ENCODE measurements at places on chromosomes 4 and X. TPM values are rescaled to one million over a fixed set of nuclear protein-coding genes. Genes with fewer than 3 reads are reported as not detected.

The DSPP gene
- total RNA-seq = not detected

GRCh38 chr4:56683455-56683854 lies 2.4 kb upstream of the HOPX start:
- peaks cover 11% of the 10 kb centered on the region for H3K4me1 ChIP-seq
- H3K4me3 ChIP-seq = no peak overlapping the region
- H3K27me3 ChIP-seq = peaks cover 36% of the 10 kb centered on the region
- DNase-seq = no peak
- H3K27ac ChIP-seq = no peak overlapping the region
- H3K36me3 ChIP-seq = no peaks in the 10 kb centered on the region

The SUPT20HL1 gene
- total RNA-seq = not detected

The KIT gene
- 0.29 TPM for total RNA-seq

The ZCCHC18 gene
- 1.1 TPM for total RNA-seq

GRCh38 chr4:170336238-170336775 lies 246.6 kb upstream of the AADAT start:
- no peak overlapping the region for H3K4me3 ChIP-seq
- H3K4me1 ChIP-seq = no peaks in the 10 kb centered on the region
- DNase-seq = no peak
- H3K27ac ChIP-seq = no peak overlapping the region
- H3K27me3 ChIP-seq = no peaks in the 10 kb centered on the region

- H3K27ac ChIP-seq = no peak overlapping the region
- DNase-seq = peak; percentile 61
- peaks cover 49% of the 10 kb centered on the region for H3K27me3 ChIP-seq
- no peak overlapping the region for H3K4me3 ChIP-seq
- H3K36me3 ChIP-seq = no peaks in the 10 kb centered on the region
- H3K4me1 ChIP-seq = no peaks in the 10 kb centered on the region
These were observed 2.4 kb upstream of the PTCHD1 start for GRCh38 chrX:23332101-23332887.

The SPANXA2 gene
- 0.29 TPM for total RNA-seq

DNA sequence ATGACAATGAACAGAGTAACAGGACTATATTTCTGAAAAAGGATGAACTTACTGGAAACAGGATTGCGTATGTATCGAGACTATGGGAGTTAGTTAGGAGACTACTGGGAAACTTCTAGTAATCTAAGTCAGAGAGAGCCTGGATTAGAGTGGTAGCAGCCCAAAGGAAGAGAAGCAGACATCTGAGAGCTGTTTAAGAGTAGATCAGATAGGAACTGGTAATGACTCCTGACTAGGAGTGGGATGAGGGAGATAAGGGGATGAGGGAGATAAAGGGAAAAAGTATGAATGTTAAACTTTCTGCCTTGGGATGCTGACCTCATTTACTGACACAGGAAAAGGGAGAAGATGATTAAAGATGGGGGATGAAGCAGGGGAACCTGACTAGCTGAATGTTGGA lies 116.2 kb downstream of the PDE5A start:
- H3K36me3 ChIP-seq = peaks cover 81% of the 10 kb centered on the region
- H3K27ac ChIP-seq = no peak overlapping the region
- H3K4me1 ChIP-seq = no peaks in the 10 kb centered on the region
- H3K4me3 ChIP-seq = no peak overlapping the region
- no peak for DNase-seq

The REELD1 gene
- total RNA-seq = not detected

- DNase-seq = no peak
- no peak overlapping the region for H3K27ac ChIP-seq
- H3K4me3 ChIP-seq = no peak overlapping the region
- no peaks in the 10 kb centered on the region for H3K27me3 ChIP-seq
- no peaks in the 10 kb centered on the region for H3K4me1 ChIP-seq
- H3K36me3 ChIP-seq = no peaks in the 10 kb centered on the region
These were observed 69.8 kb upstream of the FAT4 start for GRCh38 chr4:125244848-125245450.

The CLDN22 gene
- total RNA-seq = not detected

GRCh38 chrX:118038614-118039365 lies 77.8 kb downstream of the KLHL13 start:
- H3K4me3 ChIP-seq = no peak overlapping the region
- H3K27ac ChIP-seq = peak overlapping the region; percentile 48
- DNase-seq = peak; percentile 34
- no peaks in the 10 kb centered on the region for H3K36me3 ChIP-seq
- H3K4me1 ChIP-seq = no peaks in the 10 kb centered on the region
- H3K27me3 ChIP-seq = no peaks in the 10 kb centered on the region

DNA sequence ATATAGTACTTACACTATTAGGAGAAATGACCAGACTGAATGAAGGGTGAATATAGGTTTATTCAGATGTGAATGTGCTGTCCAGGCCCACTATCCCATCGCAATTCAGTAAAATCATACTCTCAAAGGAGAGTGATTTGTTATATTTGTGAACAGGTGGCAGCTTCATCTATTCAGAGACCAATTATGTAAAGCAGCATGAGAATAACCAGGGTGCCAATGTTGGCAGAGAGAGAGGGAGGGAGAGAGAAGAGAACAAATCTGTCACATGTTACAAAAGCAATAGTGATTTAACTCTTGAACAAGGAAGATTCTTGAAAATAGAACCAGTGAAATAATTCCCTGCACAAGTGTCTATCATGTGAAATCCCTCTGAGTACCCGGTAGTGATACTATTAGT lies 38.9 kb upstream of the TLL1 start:
- H3K4me1 ChIP-seq = no peaks in the 10 kb centered on the region
- no peaks in the 10 kb centered on the region for H3K27me3 ChIP-seq
- H3K27ac ChIP-seq = no peak overlapping the region
- peak; percentile 29 for DNase-seq

The CABS1 gene
- total RNA-seq = not detected

The AMOT gene
- 3.2 TPM for total RNA-seq

- DNase-seq = no peak
- H3K27ac ChIP-seq = no peak overlapping the region
- H3K4me1 ChIP-seq = no peaks in the 10 kb centered on the region
- no peaks in the 10 kb centered on the region for H3K36me3 ChIP-seq
- H3K4me3 ChIP-seq = no peak overlapping the region
These were observed 117.2 kb downstream of the PDHA2 start for GRCh38 chr4:95957054-95957453.

DNA sequence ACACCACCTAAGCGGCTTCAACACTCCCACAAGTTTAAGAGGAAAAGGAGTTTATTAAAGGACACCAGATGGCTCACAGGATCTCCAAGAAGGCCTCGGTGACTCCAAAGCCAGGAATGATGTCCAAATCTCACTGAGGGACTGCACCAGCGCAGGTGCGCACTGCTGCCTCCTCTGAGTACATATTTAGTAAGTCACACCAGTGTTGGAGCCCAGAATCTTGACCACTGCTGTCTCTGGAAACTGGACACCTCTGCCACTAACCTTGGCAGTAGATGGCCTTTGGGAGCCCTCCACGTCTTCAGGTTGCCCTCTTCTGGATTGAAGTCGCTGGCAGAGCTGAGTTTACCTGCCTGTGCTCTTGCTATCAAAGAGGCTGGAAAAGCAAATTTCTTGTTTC lies 10.1 kb upstream of the RS1 start:
- no peaks in the 10 kb centered on the region for H3K27me3 ChIP-seq
- no peaks in the 10 kb centered on the region for H3K4me1 ChIP-seq
- H3K36me3 ChIP-seq = no peaks in the 10 kb centered on the region
- DNase-seq = no peak

DNA sequence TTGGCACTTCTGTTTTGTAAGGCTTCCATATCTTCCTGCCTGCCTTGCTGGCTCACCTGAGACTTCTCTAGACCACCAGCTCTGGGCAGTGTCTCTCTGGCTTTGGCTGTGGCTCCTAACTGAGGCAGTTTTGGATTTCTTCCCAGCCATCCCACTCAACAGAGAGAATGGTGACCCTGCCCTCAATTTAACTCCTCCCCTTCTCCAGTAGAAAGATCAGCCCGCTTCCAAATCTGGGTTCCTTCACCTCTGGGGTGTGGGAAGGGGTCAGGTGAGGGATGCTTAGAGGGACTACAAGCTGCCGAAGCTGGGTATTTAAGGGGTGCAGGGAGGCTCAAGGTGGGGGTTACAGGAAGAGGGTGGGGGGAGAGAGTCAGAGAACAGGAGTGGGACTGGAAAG lies 23.7 kb downstream of the NAP1L5 start:
- peak overlapping the region; percentile 10 for H3K27ac ChIP-seq
- no peak for DNase-seq
- H3K27me3 ChIP-seq = no peaks in the 10 kb centered on the region

DNA sequence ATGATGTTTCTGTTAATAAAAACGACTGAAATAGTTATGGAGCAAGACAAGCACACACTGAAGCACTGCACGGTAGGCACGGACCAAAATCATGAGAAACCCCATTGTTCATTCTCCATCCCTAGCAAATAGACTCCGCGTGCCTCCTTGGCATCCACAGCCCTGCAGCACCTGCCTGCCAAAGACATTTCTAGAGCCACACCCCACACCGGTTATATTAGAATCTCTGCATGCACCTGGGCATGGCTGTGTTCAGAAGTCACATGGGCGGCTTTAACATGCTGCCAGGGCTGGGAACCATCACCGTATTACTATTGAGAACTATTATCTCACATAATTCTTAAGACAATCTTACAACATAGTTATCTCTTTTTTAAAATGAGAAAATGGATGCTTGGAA lies 5.9 kb downstream of the PDLIM3 start:
- H3K27me3 ChIP-seq = peaks cover 5% of the 10 kb centered on the region
- no peak overlapping the region for H3K4me3 ChIP-seq
- no peak for DNase-seq
- no peaks in the 10 kb centered on the region for H3K36me3 ChIP-seq

The POU3F4 gene
- total RNA-seq = not detected

DNA sequence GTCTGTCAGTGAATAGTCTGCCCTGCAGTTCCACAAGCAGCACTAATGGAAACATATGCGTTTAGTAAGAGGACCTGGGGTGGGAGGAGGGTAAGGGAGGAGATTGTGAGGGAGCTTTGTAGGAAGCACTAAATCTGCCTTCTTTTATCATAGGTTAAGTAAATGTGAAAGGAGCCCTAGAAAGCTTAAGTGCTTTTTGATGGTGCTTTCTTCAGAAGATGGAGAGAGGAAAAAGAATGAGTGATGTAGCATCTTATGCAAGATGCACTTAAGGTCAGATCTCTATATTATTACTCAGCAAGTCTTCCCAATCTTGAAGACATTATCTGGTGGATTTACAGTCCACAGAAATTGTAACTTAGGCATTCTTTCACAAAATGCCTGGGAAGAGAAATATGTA lies 322.7 kb downstream of the PDHA2 start:
- H3K27ac ChIP-seq = peak overlapping the region; percentile 60
- H3K4me1 ChIP-seq = peaks cover 37% of the 10 kb centered on the region

DNA sequence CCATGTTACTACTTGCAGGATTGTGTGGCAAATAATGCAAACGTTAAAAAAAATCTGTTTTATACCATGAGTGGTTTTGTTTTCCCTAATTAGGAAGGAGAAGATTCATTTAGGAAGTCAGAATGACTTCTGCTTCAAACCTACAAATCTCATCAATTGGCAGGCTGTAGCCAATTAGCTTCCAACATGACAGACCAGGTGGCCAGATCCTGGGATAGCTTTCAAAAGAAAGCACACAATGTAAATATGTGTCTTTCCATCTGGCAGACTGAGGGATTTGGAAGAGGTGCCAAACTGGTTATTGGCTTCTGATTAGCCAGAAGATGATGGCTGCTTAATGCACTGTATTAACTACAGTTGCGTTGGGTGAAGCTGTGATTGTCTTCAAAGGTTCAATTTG lies 432.8 kb downstream of the ANKRD50 start:
- H3K4me3 ChIP-seq = no peak overlapping the region
- no peak for DNase-seq
- no peak overlapping the region for H3K27ac ChIP-seq

- no peaks in the 10 kb centered on the region for H3K4me1 ChIP-seq
- H3K36me3 ChIP-seq = no peaks in the 10 kb centered on the region
- no peaks in the 10 kb centered on the region for H3K27me3 ChIP-seq
- H3K27ac ChIP-seq = no peak overlapping the region
- no peak for DNase-seq
These were observed 128.4 kb downstream of the REELD1 start for GRCh38 chr4:146342600-146343192.

The CLNK gene
- not detected for total RNA-seq

- H3K27ac ChIP-seq = no peak overlapping the region
- H3K27me3 ChIP-seq = no peaks in the 10 kb centered on the region
- peaks cover 12% of the 10 kb centered on the region for H3K4me1 ChIP-seq
- H3K4me3 ChIP-seq = no peak overlapping the region
- DNase-seq = no peak
These were observed 75.0 kb downstream of the FAM13A start for GRCh38 chr4:88981993-88982392.

DNA sequence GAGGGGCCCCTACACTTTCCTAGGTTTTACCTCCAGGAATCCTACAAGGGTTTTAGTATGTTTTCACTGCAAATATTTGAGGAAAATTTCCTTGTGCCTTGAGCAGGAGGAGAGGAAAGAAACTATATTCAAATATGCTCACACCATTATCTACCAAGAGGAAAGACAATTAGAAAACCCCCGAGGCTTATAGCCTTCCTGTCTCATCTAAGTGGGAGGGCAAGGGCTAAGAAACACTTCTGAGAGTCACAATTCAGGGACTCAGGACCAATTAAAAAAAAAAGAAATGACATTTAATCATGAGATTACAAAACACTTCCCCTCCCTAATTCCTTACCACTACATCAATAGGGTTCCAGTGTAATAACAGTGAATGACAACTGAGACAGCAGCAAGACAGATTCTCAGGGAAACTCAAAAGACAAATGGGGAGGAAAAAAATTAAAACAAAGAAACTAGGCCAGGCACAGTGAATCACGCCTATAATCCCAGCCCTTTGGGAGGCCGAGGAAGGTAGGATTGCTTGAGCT lies 45.6 kb downstream of the ATRX start:
- H3K4me3 ChIP-seq = no peak overlapping the region
- no peak overlapping the region for H3K27ac ChIP-seq
- H3K27me3 ChIP-seq = no peaks in the 10 kb centered on the region
- no peak for DNase-seq
- no peaks in the 10 kb centered on the region for H3K4me1 ChIP-seq
- no peaks in the 10 kb centered on the region for H3K36me3 ChIP-seq

- no peak for DNase-seq
- no peak overlapping the region for H3K4me3 ChIP-seq
- no peaks in the 10 kb centered on the region for H3K27me3 ChIP-seq
- H3K36me3 ChIP-seq = no peaks in the 10 kb centered on the region
- H3K4me1 ChIP-seq = peaks cover 42% of the 10 kb centered on the region
These were observed 37.0 kb downstream of the NAP1L5 start for GRCh38 chr4:88660446-88661294.

Data from osteoblast (primary cell).